ENCODE measurements at places on chromosomes 2 and 18.

DNA sequence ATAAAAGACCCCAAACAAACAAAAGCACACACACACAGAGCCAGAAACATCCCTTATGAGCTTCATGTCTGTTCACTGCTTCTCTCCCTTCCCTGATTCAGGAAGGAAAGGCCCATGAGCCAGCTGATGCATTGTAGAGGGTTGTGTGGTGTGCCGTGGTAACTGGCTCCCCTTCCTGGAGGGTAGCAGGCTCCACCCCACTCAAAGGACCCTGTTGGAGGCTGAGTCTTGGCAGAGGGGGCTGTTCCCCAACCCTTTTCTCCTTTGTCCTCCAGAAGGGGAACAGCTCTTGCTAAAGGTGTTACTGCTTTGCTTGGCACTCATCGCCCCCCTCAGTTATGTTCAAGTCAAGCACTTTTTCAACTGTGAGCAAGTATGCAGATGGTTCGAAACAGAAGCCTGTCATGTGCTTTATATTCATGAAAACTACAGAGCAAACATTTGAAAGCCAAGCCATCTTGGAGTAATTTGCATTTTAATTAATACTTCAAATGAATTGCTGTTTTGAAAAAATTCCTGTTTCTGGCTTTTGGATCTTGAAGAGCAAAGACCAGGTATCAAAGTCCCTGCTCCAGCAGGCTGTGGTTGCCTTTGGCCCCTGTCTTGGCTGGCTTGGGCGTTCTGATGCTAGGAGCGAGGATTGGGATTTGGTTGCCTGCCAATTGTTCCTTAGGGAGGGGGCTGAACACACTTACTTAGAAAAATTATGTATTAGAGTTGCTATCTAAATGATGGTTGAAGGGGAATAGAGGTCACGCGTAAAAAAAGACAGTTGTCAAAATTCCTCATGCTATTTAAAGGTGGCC lies 267.8 kb downstream of the TSN start:
- DNase-seq: no peak

DNA sequence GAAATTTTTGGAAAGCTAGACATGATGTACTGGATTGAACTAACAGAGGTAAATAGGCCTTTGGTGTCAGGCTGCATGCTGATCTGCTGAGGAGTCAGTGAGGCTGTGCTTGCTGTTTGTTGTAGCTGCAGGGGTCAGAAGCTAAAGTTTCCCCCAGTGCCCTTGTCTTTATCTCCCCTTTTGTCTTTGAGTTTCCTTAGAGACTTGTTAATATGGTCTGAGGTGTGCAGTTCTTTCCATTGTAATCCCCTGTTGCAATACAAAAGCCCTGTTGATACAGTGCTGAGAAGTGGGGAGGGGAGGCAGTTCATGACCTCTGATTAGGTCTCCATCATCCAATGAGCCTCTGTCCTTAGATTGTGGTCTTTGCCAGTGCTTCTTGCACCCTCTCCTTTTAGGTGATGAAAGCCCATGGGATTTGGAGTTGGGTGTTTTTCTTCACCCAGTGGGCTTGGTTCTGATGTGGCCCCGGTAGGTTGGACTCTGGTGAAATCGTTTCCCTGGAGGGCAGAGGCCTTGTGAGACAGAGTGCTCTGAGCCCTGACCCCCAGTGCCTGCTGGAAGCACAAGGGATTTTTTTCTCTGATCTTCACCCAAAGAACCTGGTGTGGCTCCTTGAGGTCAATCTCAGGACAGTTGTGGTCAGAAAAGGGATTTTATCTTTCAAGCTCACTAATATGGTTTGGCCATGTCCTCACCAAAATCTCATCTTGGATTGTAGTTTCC lies 163.1 kb downstream of the TMEM18 start:
- no peak for DNase-seq

- no peak for DNase-seq
These were observed 226.9 kb upstream of the KYNU start for GRCh38 chr2:142650601-142651000.

DNA sequence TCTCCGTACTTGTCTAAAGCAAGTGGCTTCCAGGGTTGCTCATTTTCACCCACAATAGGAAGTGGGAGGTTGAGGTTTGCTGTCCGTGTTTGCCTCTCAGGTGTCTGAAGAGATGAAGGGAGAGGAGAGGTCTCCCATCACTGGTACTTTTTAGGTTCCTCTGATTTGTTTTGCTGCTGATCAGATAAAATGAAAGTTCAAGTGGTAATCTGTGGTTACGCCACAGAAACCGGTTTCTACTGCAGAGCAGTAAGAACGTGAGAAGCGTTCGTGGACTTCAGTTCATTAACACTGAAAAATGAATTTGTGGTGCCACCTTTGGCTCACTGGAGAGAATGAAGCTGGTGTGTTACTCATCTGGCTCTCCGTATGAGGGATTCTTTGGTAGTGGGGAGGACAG lies 118.2 kb downstream of the GBX2 start:
- DNase-seq: no peak

DNA sequence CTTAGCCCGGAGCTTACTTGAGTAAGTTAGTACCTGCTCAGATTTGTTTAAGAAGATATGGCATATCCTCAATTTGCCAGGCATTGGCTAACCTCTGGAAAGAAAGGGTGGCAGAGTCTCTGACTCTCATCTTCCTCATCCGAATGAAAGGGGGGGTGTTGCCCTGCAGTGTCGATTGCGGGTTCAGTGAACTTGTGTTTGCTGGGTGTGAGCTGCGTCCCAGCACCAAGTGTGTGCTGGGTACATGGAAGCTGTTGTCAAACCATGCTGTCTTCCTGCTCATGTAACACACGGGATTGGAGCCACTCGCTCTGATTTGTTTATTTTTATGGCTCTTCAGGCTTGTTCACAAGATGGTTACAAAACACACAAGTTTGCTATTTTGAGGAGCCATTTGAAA lies 171.4 kb upstream of the PXDN start:
- DNase-seq: no peak

GRCh38 chr18:50548160-50548559 lies 11.7 kb upstream of the MAPK4 start:
- DNase-seq: no peak

GRCh38 chr2:85175369-85176299 lies 42.4 kb downstream of the TCF7L1 start:
- no peak for DNase-seq

DNA sequence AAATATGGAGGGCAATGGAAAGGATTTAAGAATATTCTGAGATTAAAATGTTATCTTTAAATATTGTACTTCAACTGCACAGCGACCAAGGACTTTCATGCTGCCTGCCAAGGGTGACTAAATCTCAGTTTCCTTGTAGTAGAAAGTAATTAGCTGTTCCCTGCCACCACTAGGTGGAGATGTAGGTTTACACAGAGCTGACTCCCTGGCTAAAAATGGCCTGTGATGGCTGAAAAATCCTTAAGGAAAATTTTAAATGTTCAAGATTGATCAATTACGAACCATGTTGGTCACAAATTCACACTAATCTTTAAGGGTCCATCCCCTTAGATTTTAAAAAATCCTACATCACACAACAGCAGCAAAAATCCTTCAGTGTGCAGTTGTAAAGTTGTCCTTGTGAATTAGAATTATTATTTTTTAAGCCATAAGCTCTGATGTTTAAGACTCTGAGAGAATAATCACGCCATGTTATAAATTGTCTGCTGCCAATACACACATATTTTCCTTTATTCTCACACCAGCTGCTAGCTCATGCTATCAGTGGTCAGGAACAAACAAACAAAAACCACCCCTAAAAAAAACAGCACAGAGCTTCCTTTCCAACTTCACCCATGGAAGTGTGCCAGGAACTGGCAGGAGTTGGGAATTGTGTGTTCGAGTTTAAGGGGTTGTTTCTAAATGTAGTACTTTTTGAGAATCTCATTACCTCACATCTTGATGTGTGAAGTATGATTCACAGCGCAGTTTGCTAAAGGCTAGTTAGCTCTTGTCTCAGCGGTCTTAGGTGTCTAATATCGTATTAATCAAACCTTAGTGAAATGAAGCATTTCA lies 399.8 kb downstream of the TMEM182 start:
- DNase-seq: peak; percentile 2

DNA sequence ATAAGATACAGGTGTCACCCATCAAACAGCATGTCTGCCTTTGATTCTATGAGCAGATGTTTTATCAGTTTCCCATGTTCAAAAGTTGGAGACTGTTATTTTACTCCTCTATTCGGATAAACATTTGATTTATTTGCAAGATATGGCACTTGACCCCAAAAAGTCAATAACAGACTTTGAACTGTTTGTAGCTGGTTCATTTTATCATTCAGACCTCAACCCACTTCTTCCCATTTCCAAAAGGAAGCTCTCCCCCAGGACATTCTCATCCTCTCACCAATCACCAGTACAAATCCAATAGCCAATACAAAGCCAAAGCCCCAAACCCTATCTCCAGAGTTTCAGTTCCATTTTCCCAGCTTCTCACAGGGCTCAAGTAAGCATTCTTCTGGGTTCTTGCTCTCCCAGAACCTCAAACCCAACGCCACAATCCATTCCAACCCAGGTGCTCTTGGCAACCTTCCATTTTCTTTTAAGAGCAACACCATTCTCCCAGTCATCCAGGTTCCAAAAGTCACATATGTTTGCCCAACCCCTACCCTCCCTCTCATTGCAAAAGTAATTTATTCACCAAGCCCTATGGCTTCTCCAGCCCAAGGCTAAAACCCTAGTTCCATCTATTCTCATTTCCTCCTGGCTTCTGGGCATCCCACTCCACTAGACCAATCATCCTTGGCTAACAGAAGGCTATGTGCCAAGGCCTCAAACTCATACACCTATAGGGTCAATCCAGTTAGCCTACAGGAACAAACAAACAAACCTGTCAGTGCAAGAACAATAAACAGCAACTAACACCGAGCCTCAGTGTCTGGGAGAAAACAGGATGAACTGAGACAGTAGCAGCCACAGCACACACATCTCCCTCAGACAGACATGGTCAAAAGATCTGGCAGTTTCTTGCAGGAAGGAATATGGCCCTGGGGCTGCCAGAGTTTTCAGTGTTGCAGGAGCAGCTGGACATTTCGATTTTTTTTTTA lies 9.2 kb downstream of the ACVR1 start:
- no peak for DNase-seq

DNA sequence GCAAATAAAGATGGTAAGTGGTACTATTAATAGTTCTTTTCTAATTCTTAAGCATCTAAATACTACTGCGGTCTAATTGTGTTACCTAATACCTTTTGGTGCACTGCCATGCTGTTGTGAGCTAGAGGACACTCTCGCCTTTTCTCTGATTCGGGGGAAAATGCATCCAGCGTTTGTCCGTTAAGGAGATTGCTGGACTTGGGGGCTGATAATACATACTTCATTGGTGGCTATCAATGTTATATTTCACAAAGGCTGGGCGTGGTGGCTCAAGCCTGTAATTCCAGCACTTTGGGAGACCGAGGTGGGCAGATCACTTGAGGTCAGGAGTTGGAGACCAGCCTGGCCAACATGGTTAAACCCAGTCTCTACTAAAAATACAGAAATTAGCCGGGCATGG lies 141.7 kb upstream of the TWIST2 start:
- no peak for DNase-seq

- no peak for DNase-seq
These were observed 38.4 kb downstream of the CD302 start for GRCh38 chr2:159759577-159759976.

DNA sequence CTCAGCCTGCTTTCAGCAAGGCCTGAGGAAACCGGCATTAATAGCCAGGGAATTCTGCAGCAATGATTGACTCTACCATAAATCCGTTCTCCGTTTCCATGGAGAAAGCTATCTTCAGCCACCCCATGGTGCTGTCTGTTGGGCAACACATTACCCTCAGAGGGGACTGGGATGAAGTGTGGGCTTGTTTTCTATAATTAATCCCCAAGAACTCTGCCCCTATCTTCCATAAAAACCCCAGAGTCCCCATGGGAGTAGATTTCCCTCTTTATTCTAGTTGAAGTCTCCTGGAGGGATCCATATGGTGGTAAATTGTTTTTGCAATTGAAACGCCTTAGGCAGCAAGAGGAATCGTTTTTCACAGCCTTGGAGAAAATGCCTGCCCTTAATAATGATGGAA lies 9.2 kb downstream of the G6PC2 start:
- DNase-seq: no peak

DNA sequence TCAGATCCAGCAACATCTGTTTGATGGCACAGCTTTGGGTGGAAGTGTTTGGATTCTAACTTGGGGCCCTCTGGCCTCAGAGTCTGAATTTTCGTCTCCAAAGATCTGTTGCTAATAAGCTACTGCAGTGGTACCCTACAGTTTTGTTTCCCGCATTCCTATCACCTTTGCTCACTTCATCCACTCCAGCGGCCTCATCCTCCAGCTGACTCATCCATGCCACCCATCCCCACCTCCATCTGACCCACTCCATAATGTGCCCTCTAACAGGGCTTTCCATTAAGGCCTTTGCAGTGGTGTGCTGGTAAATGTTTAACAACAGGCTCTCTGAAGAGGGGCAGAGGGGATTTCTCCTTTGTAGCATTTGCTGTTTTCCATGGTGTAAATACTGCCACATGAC lies 225.5 kb downstream of the TGIF1 start:
- no peak for DNase-seq

DNA sequence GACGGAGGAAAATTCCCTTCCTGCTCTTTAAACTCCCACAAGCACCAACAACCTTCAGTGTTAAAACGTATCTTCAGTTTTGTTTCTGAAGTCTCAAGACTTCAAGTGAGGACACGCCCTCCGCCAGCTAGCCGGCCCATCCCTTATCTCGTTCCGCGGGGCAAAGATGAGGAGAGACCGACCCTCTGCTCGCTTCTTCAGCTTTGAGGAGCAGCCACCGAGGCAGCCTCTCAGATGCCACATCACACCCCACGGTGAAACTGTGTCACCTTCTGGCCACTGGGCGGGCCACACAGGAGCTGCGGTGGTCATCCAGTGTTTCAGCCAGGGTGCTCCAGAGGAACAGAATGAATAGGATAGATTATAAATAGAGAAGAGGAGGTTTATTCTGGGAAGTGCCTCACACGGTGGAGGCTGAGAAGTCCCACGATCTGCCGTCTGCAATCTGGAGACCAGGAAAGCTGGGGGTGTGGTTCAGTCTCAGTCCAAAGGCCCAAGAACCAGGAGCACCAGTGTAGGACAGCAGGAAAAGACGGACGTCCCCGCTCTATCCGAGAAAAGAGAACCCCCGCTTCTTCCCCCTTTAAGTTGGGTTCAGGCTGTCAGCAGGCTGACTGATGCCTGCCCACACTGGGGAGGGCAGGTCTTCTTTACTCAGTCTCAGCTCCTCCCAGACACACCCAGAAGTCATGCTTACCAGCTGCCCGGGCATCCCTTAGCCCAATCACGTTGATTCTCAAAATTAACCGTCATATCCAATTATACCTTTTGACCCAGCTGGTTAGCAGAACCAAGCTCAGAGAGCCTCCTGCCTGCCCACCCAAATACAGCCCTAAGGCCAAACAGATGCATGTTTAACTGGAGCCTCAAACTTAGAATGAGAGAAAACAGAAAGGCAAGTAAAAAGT lies 399.7 kb upstream of the ID2 start:
- no peak for DNase-seq

DNA sequence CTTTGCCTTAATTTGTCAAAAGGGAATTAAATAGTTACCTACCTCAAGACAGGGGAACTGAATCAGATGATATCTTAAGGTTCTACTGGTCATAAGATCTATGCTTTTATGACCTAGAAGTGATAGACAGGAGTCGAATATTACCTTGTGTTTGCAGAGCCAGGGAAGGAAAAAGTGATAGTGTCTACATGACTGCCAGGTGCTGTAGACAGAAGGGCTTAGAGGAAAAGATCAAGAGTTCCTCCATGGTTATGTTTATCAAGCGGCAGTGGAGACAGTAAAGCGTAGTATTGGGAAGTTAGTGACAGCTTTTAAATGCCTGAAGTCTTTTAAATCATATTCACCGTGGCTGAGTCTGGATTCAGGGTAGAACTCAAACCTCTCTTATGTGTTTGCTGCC lies 11.9 kb downstream of the CRIM1 start:
- DNase-seq: no peak
